Forelimb muscle (tissue), 1 donor: ENCODE measurements at places on chromosomes 7 and 10. TPM values are rescaled to one million over a fixed set of nuclear protein-coding genes. Genes with fewer than 3 reads are reported as not detected.

Gene SMO
- polyA plus RNA-seq: 36.8 TPM

Gene ABCB1
- polyA plus RNA-seq: 0.38 TPM

Gene OR2A1
- 0.63 TPM for polyA plus RNA-seq

Gene MOGAT3
- polyA plus RNA-seq: not detected

Gene UTF1
- polyA plus RNA-seq: not detected

Gene COL26A1
- polyA plus RNA-seq: 1.5 TPM

Gene CALML3
- 0.09 TPM for polyA plus RNA-seq

Gene HGF
- 5.0 TPM for polyA plus RNA-seq

Gene ARMS2
- not detected for polyA plus RNA-seq

Gene AZGP1
- 13.2 TPM for polyA plus RNA-seq

Gene ZNF425
- 3.0 TPM for polyA plus RNA-seq

Gene WAPL
- 26.6 TPM for polyA plus RNA-seq

Gene FGL2
- polyA plus RNA-seq: 27.9 TPM

Gene DENND2A
- polyA plus RNA-seq: 41.9 TPM

Gene RNF32
- 2.6 TPM for polyA plus RNA-seq

Gene AKAP9
- polyA plus RNA-seq: 79.2 TPM

Gene PLEKHS1
- polyA plus RNA-seq: 0.05 TPM

Gene INSIG1
- 22.7 TPM for polyA plus RNA-seq

Gene FOXI2
- 0.47 TPM for polyA plus RNA-seq

Gene COPS6
- 78.2 TPM for polyA plus RNA-seq

Gene VAX1
- polyA plus RNA-seq: not detected

Gene CCL24
- 0.24 TPM for polyA plus RNA-seq

Gene TRIL
- 24.3 TPM for polyA plus RNA-seq

Gene RASA4
- 38.6 TPM for polyA plus RNA-seq

Gene NCF1
- 2.2 TPM for polyA plus RNA-seq

Gene FAM107B
- 17.7 TPM for polyA plus RNA-seq

Gene VSIR
- polyA plus RNA-seq: 28.5 TPM

Gene TEX47
- not detected for polyA plus RNA-seq
